NCI-H2171 (cell line): ENCODE measurements at places on chromosomes 13 and 19.

GRCh38 chr19:6002591-6002990 is 24.7 kb upstream of the RANBP3 start:
- DNase-seq: no peak

DNA sequence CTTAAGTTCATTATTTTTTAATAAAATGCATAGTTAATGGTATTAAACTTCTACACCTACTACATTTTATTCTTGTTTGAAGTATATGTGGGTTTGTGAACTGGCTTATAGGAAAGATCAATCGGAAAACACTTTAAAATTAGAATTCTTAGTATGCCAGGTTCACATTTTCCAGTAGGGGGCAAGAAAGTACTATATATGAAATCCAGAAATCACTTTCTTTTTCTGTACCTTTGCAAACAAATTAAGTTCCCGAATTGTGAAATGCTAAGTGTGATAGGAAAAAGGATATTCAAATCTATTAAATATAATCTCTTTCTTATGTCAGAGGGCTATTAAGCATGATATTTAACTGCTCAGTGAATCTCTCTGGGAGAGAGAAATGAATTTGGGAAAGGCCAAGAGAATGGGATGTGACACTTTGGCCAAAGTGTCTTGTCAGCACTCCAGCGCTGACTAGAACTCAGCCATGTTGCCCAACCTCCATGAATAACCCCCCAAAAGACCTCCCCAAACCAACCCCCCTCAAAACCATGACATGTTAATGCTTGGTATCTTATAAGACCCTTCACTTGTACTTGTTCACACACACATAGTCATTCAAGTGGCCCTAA is 122.6 kb upstream of the SLC10A2 start:
- DNase-seq: peak; percentile 35

DNA sequence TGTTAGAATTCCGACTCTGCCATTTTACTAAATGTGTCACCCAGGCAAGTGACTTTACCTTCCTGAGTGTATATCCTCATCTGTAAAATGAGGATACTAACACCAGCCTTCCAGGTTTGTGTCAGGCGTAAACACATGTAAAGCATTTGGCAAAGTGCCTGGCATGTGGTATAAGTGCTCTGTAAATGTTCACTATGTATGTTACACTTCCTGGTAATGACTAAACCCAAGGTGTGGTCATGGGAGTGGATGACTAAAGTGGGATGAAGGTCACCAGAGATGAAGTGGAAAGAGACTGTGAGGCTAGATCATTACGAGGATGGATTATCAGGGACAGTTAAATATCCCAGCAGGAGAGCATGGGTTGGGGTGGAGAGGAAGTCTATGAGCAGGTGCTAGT is 25.6 kb downstream of the DEDD2 start:
- peak; percentile 9 for DNase-seq

GRCh38 chr19:48683349-48683748 is 10.5 kb upstream of the NTN5 start:
- DNase-seq: no peak

DNA sequence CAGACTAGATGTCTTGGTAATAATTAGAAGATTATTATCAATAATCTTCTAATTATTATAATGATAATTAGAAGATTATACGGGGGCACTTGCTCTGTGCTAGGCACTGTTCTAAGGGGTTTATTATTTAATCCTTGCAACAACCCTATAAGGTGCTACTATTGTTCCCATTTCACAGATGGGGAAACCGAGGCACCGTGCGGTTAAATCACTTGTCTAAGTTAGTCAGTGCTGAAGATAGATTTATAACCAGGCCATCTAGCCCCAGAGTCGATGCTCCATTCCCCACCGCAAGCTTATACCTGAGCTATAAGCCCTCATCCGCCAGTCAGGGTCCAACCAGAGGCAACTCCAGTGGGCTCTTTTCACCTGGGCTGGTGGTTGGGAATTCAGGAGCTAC is 2.0 kb upstream of the ACP7 start:
- no peak for DNase-seq

GRCh38 chr13:23828866-23829265 is 60.3 kb downstream of the MIPEP start:
- no peak for DNase-seq

- DNase-seq: no peak
Observed at GRCh38 chr13:80038371-80038770, 302.6 kb downstream of the SPRY2 start.

- no peak for DNase-seq
Observed at GRCh38 chr13:52711286-52711685, 28.3 kb downstream of the CNMD start.

DNA sequence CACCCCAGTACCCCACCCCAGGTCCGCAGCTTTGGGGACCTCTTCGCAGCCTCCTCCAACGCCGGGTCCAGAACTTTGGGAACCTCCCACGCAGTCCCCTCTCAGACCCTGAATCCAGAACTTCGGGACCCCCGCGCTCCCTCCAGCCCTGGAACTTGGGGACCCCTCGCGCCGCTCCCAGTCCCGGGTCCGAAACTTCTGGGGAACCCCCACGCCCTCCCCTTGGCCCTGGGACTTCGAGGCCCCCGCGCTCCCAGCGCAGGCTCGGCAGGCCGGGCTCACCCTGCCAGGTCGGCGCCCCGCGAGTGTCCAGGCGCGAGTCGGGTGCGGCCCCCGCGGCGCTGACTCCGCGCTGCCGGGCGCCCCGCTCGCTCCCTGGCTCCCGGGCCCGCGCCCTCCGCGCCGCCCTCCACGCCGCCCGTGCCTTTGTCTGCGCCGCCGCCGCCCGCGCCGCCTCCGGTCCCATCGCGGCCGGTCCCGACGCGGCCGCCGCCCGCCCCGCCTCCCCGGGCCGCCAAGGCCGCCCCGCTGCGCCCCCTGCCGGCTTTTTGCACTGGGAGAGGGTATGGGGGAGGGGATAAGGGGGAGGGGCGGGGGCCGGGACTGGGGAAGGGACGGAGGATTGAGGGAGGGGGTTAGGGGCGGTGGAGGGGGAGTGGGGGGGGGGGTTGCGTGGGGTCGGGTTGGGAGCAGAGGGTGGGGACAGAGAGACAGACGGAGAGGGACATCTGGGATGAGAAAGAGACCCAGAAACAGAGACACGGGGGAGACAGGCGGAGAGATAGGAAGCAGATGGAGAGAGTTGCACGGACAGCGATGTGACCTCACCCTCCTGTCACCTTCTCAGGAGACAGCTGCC is at the start of gene HOMER3:
Gene HOMER3, minus strand, starts transcription at position 449 of the 859 bp plus-strand sequence. CDS start 2,235 bp downstream, outside the sequence.
- peak; percentile 72 for DNase-seq

DNA sequence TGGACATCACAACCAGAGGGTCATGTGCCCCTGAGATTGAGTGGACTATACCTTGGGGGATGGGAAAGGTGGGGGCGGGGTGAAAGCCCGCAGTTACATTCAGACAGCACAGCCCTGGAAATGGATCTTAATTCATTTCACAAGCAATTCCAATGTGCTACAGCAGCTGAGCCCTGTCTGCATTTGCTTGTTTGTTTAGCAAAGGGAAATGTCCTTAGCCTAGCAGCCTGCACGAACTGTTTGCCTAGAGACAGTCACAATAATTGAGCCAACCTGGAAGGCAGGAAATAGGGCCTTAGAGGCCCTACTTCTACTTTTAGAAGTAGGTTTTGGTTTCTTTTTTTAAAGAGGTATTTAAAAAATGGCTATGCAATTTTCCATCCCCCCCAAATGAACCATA is 177.3 kb upstream of the KL start:
- DNase-seq: no peak

DNA sequence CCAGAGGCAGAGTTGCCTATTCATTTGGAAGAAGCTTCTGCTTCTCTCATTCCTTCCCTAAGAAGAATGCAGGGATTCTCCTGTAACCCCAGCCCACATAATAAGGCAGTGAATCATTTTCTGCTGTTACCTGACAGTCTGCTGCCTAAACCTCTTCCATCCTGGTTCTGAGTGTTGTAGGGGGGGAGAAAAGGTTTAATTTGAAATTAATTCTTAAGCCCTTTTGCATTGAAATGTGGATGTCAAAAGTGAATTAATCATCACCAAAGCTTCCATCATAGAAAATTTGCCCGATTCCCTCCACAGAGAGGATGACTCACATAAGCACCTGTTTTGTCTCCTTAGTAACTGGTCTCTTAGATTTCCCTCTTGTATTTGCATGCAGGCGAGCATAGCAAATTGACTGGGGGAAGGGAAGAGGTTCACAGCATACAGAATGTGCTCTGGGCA is 146.7 kb upstream of the FNDC3A start:
- no peak for DNase-seq

DNA sequence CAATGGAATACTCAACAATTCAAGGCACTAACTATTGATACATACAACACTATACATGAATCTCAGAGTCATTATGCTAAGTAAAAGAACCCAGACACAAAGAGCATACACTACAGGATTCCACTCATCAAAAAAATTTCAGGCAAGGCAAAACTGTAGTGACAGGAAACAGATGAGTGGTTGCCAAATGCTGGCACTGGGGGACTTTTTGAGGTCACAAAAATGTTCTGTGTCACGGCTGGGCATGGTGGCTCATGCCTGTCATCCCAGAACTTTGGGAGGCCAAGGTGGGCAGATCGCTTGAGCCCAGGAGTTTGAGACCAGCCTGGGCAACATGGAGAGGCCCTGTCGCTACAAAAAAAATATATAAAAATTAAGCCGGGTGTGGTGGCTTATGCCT is 129.4 kb downstream of the KL start:
- no peak for DNase-seq

GRCh38 chr13:73938372-73939070 is 195.7 kb downstream of the KLF12 start:
- DNase-seq: no peak

GRCh38 chr13:77465603-77466195 is 69.8 kb upstream of the SCEL start:
- no peak for DNase-seq

GRCh38 chr19:37867831-37868230 is 38.6 kb downstream of the WDR87 start:
- peak; percentile 4 for DNase-seq

GRCh38 chr19:3867971-3868769 is 668 bp downstream of the ZFR2 start:
- DNase-seq: no peak

DNA sequence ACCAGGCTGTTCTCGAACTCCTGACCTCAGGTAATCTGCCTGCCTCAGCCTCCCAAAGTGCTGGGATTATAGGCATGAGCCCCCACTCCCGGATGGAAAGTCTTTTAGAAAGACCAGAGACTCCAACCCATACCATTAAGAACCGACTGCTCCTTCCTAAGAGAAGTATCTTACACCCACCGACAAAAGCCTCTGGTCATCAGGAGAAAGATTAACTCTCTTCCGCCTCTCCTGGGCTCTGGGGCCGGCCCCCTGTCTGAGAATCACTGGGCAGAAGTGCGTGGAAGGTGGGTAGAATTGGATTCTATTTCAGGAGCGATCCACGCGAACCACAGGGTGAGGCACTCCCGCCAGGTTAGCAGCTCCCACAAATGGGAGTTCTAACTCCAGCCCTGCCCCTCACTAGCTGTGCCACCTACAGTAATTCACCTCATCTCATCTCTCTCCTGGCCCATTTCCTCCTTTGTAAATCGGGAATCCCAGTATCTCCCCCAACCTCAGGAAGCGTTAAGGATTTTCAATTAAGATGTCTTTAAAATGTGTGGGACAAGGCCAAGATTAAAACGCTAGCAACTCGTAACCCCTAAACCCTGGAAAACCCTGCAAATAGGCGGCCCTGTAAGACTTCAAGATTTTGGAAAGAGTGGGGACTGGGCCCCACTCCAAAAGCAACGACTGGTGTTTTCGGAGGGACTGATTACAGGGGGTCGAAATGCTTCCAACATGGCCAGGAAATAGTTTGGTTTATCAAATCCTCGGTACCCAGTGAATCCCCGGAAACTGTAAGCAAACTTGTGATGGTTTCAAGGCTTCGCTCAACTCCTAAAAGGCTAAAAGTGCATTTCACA is 1.3 kb downstream of the HNRNPL start:
- DNase-seq: no peak

GRCh38 chr19:1027650-1028061 is 1.2 kb downstream of the CNN2 start:
- no peak for DNase-seq

GRCh38 chr13:93420887-93421286 is 194.3 kb downstream of the GPC6 start:
- no peak for DNase-seq

DNA sequence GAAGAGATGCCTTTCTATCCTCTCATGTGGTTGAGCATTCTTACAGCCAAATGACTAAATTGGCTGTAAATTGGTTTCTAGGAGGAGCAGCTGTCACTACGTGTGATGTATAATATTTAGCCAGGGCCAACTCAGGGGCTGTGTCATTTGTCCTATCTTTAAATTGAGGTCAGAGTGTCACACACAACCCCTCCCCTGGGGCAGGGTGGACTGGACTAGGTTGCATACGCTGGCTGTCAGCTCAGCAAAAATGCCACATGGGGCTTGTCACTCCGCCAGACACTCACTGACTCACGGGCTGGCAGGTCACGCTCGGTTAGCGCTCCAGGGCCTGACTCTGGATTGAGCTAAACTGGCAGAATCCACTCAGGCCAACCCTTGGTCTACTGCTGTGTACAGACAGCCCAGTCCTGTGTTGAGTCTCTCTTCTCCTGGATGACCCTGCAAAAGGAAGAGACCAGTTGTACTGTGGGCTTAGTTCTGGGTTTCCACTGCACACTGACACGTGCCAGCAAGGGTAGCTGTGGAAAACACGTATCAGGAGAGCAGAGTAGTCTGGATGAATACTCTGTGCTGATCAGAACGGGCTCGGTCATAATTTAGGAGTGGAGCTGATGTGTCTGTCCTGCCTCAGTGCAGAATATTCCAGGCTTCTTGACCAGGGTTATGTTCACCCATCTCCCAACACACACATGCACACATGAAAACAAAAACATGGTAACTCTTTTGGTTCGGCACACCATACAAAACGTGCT is 29.1 kb downstream of the SHISA2 start:
- peak; percentile 21 for DNase-seq

DNA sequence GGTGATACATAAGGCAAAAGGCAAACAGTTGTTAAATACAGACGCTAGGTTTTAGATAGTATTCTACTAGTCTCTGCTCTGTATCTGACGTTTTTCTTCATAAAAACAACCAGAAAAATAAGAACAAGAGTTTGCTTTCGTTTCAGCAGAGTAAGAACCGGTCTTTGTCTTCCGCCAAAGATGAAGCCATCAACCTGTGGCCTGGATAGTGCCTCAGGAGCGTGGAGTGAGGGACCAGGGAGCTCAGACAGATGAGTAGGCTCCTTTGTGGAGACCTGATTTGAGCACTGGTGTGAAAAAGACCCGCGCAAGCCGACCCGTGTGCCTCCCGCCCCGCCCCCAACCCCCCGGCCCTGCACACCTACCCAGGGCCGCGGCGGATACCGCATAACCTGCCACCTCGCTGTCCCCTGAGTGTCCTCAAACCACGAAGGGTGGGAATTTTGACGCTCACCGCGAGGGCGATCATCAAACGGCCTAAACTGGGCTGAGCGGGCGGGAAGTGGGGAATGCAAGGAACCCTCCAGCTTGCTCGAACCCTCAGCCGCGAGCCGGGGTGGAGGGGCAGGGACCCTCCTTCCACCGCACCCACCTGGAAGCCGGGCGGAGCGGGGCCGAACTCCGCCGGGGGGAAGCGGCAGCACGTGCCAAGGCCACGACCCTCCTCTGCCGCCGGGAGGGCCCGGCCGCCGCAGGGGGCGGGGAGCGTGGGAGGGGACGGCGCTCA is 866 bp upstream of the LMO7 start:
- DNase-seq: no peak

- DNase-seq: no peak
Observed at GRCh38 chr19:28705008-28705407, 507.9 kb downstream of the UQCRFS1 start.

GRCh38 chr19:10971107-10971726 is 10.4 kb downstream of the SMARCA4 start:
- DNase-seq: no peak

- no peak for DNase-seq
Observed at GRCh38 chr19:19155495-19156219, 14.4 kb downstream of the MEF2B start.

GRCh38 chr13:70391678-70392077 is 283.4 kb upstream of the KLHL1 start:
- no peak for DNase-seq
